Fibroblast of skin of back (primary cell): ENCODE measurements at places on chromosomes 4 and X.

- DNase-seq = no peak
These were observed 310.1 kb downstream of the RAB28 start for GRCh38 chr4:13174001-13174400.

- peak; percentile 10 for DNase-seq
These were observed 341.1 kb downstream of the RAPGEF2 start for GRCh38 chr4:159443975-159444374.

DNA sequence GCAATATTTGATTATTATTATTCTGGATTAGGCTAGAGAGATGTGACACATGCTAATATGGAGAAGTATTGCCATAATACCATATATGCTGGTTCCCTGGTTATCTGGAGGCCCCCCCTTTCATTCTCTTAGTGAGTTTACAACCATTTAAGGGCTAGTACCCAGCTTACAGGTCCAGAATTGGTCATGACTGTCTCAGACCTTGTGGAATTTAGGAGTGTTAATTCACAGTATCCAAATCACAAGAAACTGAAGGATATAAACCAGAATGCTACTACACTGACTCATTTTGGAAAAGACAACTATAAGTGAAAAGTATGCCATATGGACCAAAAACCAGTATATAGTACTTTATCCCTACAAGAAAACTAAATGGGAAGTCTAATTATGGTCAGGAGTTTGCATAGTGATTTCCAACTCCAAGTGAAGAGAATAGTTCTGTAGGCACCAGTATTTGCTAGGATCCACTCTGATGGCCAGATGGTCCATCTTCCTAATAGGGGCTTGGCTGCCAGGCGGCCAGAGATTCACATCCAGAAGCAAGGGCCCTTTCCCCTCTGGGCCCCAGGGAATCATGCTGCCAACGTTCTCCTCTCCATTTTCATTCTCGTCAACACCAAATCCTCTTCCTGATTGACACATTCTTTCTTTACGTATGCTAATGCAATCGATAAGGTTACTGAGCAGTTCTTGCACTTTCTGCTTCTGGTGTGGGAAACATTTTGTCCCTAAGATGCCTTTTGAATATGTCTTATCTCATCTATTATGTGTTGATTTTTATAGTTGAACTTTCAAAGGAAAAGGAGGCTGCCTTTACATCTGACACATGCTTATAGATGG lies 123.6 kb downstream of the SHROOM3 start:
- DNase-seq = peak; percentile 94

DNA sequence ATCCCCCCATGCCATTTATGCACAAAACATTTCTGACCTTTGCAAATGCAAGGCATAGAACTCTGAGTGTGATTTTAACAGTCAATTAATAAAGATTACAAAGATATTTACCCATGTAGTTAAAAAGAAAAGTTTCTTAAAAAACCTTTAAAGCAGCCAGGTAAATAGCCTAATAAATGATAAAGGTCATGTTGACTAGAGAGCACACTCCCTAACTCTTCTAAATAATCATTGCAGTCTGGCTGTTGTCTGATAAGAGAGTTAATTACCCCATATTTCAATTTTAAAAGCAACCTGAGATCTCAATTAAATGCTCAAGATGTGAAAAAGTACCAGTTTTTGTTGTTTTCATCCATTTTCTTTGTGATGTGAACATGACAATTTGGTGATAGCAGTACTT lies 291.5 kb upstream of the SMIM31 start:
- DNase-seq = no peak

DNA sequence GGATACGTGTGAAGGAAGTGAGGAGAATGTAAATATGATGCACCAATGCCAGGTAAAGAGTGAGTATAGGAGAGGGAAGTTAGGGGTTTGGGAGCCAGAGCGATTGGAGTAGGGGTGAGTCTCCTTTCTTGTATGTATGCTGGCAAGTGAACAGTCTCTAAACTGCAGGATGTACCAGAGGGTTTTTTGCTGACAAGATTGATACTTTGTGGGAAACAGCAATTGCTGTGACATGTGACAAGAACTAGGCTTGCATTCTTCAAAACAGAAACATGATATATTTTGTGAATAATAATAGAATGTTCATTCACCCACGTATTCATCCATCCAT lies 706 bp downstream of the CHIC1 start:
- DNase-seq = no peak

- peak; percentile 39 for DNase-seq
These were observed 1637.3 kb upstream of the PABPC4L start for GRCh38 chr4:135838889-135839288.

DNA sequence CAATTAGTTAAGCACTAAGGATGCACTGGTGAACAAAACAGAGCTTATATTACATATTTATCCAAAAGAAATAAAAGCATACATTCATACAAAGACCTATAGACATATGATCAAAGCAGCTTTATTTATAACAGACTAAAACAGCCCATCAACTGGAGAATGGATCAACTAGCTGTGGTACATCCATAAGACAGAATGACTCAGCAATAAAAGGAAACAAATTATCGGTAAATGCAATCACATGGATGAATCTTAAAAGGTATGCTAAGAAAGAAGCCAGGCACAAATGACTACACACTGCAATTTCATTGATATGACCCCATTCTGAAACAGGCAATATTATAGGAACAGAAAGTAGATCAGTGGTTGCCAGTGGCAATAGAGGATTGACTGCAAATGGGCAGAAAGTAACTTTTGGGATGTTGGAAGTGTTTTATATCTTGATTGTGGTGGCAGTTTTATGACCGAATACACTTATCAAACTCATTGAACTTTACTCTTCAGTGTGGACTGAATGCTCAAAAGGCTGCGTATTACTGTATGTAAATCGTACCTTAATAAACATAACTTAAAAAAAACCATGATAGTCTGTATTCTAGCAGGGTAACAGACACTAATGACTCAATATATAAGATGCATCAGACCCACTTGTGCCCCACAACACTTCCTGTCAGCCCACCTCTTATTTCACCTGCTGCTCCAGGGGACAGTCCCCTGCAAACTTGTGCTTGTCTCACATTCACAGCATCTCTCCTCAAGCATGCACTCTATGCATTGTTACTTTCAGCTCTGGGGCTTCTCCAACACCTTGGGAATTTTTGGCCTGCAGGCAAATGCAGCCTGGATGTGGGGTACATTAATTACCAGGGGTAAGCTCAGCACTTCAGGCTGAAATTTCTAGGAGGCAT lies 59.1 kb downstream of the MID1IP1 start:
- no peak for DNase-seq

GRCh38 chr4:53355930-53356521 lies 9.8 kb downstream of the SCFD2 start:
- DNase-seq = no peak

GRCh38 chr4:149985981-149986380 lies 92.3 kb upstream of the DCLK2 start:
- DNase-seq = no peak

DNA sequence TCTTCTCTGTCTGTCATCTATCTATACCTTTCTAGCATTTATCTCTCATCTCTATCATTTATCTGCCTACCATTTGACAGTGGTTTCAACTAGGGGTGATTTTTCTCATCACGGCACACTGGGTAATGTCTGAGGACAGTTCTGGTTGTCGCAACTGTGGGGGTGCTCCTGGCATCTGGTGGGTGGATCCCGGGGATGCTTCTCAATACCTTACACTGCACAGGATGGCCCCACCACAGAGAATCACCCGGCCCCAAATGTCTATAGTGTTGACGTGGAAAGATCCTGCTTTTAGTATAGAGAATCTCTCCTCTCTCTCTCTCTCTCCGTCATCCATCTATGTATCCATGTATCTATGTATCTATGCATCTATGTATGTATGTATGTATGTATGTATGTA lies 7.2 kb downstream of the P2RY8 start:
- no peak for DNase-seq

- peak; percentile 19 for DNase-seq
These were observed 78.0 kb upstream of the DRD5 start for GRCh38 chr4:9703391-9703790.

GRCh38 chr4:33512397-33512796 lies 2731.9 kb downstream of the ARAP2 start:
- DNase-seq = no peak

- DNase-seq = peak; percentile 30
These were observed 36.1 kb downstream of the DHRSX start for GRCh38 chrX:2464677-2465166.
